Neuronal stem cell (in vitro differentiated cells): ENCODE measurements at places on chromosomes 3 and 15.

DNA sequence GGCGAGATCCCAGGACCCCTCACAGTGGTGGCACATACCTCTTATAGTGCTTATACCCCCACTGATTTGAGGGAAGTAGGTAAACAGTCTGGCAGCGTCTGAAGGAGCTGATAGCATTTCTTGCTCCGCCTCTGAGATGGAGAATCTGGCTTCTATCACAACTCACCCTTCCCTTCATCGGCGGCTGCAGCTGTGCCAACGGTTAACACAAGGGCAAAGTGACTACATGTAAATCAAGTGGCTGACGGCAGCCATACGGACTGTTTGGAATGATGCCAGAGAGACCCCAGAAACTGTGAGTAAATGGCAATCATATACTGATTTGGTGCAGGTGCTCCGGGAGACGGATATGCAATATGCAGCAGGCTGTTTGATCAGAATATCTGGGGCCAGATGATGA is 66.8 kb upstream of the UNC13C start:
- DNase-seq: no peak

- DNase-seq: no peak
These were observed 15.5 kb downstream of the MYL3 start for GRCh38 chr3:46847744-46848143.

- DNase-seq: no peak
These were observed 16.0 kb downstream of the GOLGA8S start for GRCh38 chr15:23370578-23370977.

GRCh38 chr15:67537771-67538170 is 4.7 kb upstream of the MAP2K5 start:
- DNase-seq: no peak

GRCh38 chr3:99686955-99687612 is 48.7 kb downstream of the COL8A1 start:
- peak; percentile 57 for DNase-seq

DNA sequence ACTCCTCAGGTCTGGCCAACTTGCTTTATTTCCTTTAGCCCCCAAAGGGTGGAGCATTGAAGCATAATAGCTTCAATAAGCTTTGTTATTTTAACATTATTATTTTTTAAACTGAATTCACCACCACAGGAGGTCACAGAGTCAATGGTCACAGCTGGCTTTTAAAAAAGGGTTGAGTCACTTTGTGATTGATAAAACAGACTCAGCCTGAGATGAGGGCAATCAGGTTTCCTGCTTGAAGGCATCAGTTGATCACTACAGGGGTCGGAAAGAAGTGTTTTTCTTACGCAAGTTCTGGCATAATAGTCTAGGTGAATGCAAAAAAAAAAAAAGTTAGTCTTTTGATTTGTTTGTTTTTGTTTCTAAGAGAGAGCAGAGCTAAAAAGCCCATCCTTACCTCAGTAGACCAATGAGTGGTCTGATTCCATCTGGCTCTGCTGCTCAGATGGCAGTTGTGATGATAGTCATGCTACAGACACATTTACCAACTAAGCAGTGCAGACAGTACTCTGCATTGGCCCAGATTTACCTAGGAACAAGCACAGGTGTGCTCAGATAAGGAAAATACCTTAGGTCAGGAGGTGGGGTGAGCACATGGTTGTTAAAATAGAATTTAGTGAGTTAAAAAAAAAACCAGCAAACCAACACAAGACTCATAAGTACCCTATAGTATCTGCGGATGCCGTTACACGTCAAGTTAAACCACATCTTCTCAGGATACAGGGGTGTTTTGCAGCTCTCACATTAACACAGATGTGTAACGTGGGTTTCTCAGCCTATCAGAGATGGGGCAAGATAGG is 22.6 kb downstream of the ZNF80 start:
- DNase-seq: no peak

- no peak for DNase-seq
These were observed 194.0 kb downstream of the SSR3 start for GRCh38 chr3:156360963-156361362.

- DNase-seq: no peak
These were observed 8.8 kb downstream of the ARID3B start for GRCh38 chr15:74549816-74550215.

DNA sequence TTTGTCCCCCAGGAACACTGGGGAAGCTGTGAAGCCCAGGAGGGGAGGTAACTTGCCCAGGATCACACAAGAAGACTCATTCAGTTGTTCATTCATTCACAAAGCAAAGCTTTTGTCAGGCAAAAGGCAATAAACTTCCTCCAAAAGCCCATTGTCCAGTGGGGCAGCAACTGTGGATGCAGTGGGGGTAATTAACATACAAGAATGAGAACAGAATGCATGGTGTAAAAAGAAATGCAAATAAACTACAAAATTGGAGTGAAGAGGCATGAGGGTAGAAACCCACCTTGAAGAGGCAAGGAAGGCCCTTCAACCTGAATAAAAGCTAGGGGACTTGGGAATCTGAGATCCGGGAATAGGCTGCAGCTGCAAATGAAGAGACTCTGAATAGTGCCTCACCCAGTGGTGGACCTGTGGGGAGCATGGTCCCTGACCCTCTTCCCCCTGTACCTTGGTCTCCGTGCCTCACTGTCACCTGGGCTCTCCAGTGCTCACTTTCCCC is 363.6 kb downstream of the CLSTN2 start:
- no peak for DNase-seq

DNA sequence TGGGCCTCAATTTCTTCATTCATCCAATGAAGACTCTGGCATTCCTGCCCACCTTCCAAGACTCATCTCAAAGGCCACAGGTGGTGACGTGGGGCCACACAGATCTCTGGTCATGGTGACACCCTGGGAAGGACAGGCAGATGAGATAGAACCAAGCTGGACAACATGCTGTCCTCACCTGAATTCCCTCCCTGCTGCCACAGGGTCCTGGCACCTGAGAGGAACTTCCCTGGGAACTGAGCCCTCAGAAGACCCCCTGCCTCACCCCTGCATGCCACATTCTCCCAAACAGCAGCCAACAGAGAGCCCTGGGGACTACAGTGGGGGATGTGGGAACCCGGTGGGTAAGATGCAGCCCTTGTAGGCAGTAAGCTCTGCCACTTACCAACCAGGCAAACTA is 10.7 kb downstream of the KLF15 start:
- DNase-seq: no peak

DNA sequence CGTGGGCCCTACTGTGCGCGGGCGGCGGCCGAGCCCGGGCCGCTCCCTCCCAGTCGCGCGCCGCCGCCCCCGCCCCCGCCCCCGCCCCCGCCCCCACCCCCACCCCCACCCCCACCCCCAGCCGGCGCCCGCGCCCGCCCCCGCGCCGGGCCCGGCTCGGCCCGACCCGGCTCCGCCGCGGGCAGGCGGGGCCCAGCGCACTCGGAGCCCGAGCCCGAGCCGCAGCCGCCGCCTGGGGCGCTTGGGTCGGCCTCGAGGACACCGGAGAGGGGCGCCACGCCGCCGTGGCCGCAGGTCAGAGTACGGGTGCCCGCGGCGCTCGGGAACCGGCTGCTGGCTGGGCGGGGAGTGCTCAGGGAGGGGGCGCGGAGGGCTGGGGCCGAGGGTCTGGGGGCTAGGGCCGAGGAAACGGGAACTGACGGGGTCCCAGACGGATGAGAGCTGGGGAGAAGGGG is 1.1 kb upstream of the PPARG start:
- DNase-seq: peak; percentile 44

GRCh38 chr15:35693886-35694285 is 147.9 kb upstream of the DPH6 start:
- no peak for DNase-seq
